ENCODE measurements at places on chromosomes 12 and 14. TPM values are rescaled to one million over a fixed set of nuclear protein-coding genes. Genes with fewer than 3 reads are reported as not detected.

Gene COQ6
- 40.3 TPM for total RNA-seq

GRCh38 chr14:50173891-50174290 lies 57.5 kb downstream of the SOS2 start:
- no peak overlapping the region for H3K27ac ChIP-seq
- no peaks in the 10 kb centered on the region for H3K27me3 ChIP-seq
- DNase-seq = peak; percentile 35
- no peak overlapping the region for H3K4me3 ChIP-seq
- no peaks in the 10 kb centered on the region for H3K4me1 ChIP-seq

DNA sequence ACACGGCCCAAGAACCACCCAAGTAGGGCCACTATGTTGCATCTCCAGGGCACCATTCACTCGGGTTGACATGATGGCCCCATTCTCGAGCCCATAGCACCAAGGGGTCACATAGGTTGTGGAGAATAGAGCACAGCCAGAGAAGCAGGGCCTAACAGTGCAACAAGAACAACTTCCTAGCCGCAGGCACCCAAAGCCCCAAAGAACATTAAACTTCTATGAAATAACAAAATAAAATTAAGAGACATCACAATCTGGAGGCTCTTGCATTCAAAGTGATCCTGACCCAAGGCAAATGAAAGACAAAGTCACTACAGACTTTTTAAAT lies 1.9 kb downstream of the KRT4 start:
- H3K4me3 ChIP-seq = no peak overlapping the region
- DNase-seq = no peak
- H3K27me3 ChIP-seq = no peaks in the 10 kb centered on the region
- H3K4me1 ChIP-seq = peaks cover 14% of the 10 kb centered on the region
- H3K27ac ChIP-seq = no peak overlapping the region
- no peaks in the 10 kb centered on the region for H3K36me3 ChIP-seq

GRCh38 chr12:951176-951575 lies 1.7 kb upstream of the RAD52 start:
- peaks cover 18% of the 10 kb centered on the region for H3K4me1 ChIP-seq
- DNase-seq = no peak
- no peaks in the 10 kb centered on the region for H3K27me3 ChIP-seq
- H3K4me3 ChIP-seq = no peak overlapping the region
- H3K27ac ChIP-seq = no peak overlapping the region

DNA sequence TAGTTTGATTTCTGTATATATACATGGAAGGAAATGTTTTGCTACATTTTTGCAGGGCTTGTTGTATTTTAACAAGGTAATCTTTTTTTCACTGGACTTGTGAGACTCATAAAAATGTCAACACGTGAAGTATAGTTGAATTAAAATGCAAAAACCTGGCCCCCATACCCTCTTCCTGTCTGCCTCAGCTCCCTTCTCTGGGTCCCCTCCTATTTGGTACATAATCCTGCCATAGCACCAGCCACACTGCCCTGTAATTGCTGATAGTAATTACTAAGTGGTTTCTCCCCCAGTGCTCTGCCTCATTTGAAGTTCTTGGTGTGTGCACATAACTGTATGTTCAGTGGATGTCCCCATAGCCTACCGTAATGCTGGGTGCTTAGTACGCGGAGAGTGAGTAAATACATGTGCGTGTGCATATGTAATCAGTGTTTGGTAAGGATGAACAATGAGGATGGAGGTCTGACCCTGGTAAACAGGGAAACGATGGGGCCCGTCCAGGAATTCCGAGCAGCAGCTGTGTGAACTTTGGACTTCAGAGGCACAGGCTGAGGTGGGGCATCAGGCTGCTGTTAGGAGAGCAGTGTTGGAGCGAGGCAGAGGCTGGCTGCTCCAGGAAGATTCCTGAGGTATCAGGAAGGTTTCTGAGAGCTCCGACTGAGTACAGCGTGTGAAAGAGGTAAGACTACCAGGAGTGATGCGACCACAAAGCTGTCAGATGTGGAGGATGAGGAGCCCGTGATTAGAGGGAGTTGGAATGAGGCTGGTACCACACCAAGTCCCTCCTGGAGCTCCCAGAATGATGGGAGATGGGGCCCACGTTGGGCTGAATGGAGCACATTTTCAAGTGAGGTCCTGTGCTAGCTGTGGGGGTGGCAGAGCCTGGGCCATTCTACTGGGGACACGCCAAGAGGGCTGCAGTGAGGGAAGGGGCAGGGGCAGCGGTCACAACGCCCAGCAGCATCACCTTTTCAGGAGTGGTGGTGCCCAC lies 106.8 kb downstream of the PELI2 start:
- H3K27me3 ChIP-seq = peaks cover 87% of the 10 kb centered on the region
- H3K4me1 ChIP-seq = no peaks in the 10 kb centered on the region
